ENCODE measurements at places on chromosomes 16 and 17. TPM values are rescaled to one million over a fixed set of nuclear protein-coding genes. Genes with fewer than 3 reads are reported as not detected.

Gene CLEC3A
- total RNA-seq: not detected

Gene ACSM2A
- total RNA-seq: not detected

Gene MYCBPAP
- total RNA-seq: 1.1 TPM

Gene EMC8
- 34.3 TPM for total RNA-seq

Gene SRCAP
- 82.3 TPM for total RNA-seq

Gene ADAD2
- total RNA-seq: 0.42 TPM

Gene TSC2
- total RNA-seq: 178 TPM

Gene IL17C
- total RNA-seq: not detected

Gene GNGT2
- 2.9 TPM for total RNA-seq

Gene REXO5
- total RNA-seq: 2.4 TPM

Gene MMP28
- 23.5 TPM for total RNA-seq
